Metanephros (tissue), 2 donors: ENCODE measurements at places on chromosomes 7 and 10. TPM values are rescaled to one million over a fixed set of nuclear protein-coding genes. Genes with fewer than 3 reads are reported as not detected.

PTN gene
- 73.8 TPM for total RNA-seq

LEP gene
- total RNA-seq = 0.70 TPM

CELF2 gene
- total RNA-seq = 25.7 TPM

ABCC2 gene
- 9.1 TPM for total RNA-seq

NUTM2E gene
- total RNA-seq = 0.76 TPM

FIS1 gene
- total RNA-seq = 132 TPM
